Mesothelial cell of epicardium (in vitro differentiated cells): ENCODE measurements at places on chromosomes 2 and 18. TPM values are rescaled to one million over a fixed set of nuclear protein-coding genes. Genes with fewer than 3 reads are reported as not detected.

DNA sequence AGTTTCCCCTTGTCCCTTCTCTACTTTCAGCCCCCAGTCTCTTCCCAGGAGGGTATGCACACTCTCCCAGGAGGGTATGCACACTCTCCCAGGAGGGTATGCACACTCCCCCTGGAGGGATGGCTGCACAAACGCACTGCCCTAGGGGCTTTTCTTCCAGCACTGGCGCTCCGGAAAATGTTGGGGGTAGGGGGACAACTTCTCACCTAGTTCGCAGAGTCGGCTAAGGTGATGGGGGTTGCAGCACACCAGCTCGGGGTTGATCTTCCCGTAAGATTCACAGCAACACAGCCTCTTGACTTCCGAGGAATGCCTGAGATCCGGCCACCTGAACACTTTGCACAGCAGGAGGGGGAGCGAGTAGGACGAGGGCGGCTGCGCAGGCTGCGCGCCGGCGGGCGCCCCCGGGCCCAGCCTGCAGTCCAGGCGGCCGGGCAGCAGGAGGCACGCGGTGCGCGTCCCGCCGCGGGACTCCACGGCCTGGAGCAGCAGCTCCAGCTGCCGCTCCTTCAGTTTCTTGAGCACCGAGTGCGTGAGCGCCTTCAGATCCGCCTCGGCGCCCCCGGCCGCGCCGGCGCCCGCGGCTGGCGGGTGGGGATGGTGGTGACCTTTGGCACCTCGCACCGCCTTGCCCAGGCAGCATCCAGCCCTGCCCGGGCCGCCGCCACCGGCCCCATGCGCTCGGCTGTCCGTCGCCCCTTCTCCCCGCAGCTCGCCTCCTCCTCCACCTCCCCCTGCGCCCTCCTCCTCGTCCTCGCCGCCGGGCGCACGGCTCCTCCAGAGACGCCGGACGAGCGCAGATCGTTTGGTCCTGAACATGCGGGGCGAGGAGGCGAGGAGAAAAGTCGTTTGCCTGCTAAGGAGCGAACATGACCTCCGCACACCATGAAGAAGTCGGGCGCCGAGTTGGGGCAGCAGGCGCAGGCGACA, 894 bp downstream of the SMAD7 start:
- H3K27ac ChIP-seq: peak overlapping the region; percentile 97
- DNase-seq: no peak
- H3K4me1 ChIP-seq: peaks cover 46% of the 10 kb centered on the region
- H3K4me3 ChIP-seq: peak overlapping the region; percentile 99
- H3K36me3 ChIP-seq: peaks cover 18% of the 10 kb centered on the region
- H3K27me3 ChIP-seq: no peaks in the 10 kb centered on the region

DNA sequence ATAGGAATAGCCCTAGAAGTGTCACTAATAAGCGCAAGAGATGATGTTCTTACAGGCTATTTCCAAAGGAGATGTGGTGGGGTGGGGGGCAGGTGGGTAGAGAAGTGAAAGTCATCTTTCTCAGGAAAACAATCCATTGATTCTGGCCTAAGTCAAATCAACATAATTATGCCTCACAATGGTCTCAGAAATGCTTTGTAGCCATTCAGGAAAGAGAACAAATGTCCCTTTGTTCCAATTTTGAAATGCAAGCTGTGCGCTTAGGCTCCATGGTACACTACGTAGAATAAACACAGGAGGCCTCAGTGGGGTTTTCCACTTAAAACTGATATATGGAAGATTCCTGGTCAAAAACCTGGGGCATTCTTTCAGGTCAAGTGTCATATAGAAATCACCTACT, 529.9 kb upstream of the KLHL29 start:
- H3K4me1 ChIP-seq: no peaks in the 10 kb centered on the region
- no peak for DNase-seq
- H3K36me3 ChIP-seq: no peaks in the 10 kb centered on the region
- H3K4me3 ChIP-seq: no peak overlapping the region

DNA sequence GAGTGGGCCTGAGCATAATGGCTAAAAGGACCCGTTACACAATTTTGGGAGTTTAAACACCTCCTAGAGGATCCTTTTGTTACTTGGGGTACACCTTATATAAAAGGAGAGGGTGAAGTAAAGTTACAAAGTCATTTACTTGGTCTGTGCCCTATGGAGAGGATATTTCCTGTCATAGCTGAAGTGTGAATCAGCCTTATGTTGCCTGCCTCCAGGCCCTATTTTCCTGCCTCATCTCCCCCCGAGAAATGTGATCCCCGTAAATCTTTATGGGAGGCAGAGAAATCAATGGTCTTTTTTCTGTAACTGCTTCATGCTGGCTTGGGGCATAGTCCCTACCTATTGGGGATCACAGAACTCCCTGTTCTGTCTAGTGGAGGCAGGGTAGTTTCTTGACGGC, 906.6 kb downstream of the DSC3 start:
- H3K27me3 ChIP-seq: no peaks in the 10 kb centered on the region
- no peak overlapping the region for H3K4me3 ChIP-seq
- H3K36me3 ChIP-seq: no peaks in the 10 kb centered on the region

DNA sequence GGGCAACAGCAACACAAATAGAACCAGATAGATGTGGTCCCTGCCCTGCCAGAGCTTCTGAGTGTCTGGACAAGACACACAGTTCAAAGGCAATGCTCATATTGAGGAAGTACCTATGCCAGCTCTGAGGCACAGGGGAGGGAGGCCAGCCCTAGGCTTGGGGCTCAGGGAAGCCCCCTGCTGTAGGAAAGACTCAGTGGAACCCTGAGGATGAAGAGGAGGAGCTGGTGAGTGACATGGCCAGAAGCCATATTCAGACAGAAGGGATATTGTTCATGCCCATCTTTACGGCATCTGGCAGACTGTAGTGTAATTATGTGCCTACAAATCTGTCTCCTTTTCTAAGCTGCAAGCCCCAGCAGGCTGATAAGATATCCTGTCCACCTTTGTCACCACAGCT, 8.8 kb downstream of the SIGLEC15 start:
- no peak overlapping the region for H3K27ac ChIP-seq
- H3K36me3 ChIP-seq: no peaks in the 10 kb centered on the region
- peaks cover 9% of the 10 kb centered on the region for H3K4me1 ChIP-seq

- no peaks in the 10 kb centered on the region for H3K27me3 ChIP-seq
- H3K4me3 ChIP-seq: no peak overlapping the region
- no peak for DNase-seq
- peaks cover under 1% of the 10 kb centered on the region for H3K4me1 ChIP-seq
- H3K36me3 ChIP-seq: no peaks in the 10 kb centered on the region
Observed at GRCh38 chr18:55694291-55694690, 106.3 kb upstream of the TCF4 start.

The PID1 gene
- 2.0 to 2.4 TPM (median 2.1 TPM) in 3 replicates for total RNA-seq

The SLC11A1 gene
- total RNA-seq: 0.53 to 0.79 TPM (median 0.76 TPM) in 3 replicates
